ENCODE measurements at places on chromosomes 2 and 18. TPM values are rescaled to one million over a fixed set of nuclear protein-coding genes. Genes with fewer than 3 reads are reported as not detected.

DNA sequence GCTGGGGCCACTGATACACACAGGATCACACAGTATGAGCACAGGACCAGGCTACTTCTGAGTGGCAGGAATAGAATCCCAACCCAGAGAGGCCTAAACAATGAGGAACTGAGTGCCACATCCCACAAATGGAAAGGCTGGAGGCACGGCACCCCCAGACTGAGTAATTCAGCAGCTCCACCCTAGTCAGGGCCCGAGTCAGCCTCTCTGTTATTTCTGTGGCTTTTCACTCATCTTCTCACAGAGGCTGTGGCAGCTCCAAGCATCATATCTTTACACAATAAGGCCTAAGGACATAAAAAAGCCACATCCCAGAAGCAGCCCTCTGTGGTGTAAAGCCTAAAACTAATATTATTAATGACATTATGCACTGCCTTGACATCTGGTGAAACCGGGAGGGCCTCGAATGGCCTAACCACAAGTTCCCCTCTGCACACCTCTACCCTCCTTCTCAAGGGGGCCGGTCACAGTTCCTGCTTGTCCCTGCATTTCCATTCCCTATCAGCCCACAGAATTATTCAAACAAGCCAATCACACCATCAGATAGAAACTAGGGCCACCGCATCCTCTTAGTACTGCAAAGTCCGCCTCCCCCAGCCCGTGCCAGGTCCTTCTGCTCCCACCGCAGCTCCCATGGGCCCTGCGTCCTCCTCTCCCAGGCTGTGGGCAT is 12.5 kb upstream of the MAL start:
- no peak overlapping the region for H3K4me3 ChIP-seq
- H3K27me3 ChIP-seq = no peaks in the 10 kb centered on the region

GRCh38 chr18:77346208-77346810 is 96.7 kb downstream of the GALR1 start:
- no peak overlapping the region for H3K27ac ChIP-seq
- H3K4me3 ChIP-seq = no peak overlapping the region
- H3K4me1 ChIP-seq = peaks cover 2% of the 10 kb centered on the region
- DNase-seq = no peak
- peaks cover 14% of the 10 kb centered on the region for H3K27me3 ChIP-seq

GRCh38 chr18:48662011-48662661 is 123.3 kb downstream of the CTIF start:
- H3K4me3 ChIP-seq = no peak overlapping the region
- no peaks in the 10 kb centered on the region for H3K36me3 ChIP-seq

DNA sequence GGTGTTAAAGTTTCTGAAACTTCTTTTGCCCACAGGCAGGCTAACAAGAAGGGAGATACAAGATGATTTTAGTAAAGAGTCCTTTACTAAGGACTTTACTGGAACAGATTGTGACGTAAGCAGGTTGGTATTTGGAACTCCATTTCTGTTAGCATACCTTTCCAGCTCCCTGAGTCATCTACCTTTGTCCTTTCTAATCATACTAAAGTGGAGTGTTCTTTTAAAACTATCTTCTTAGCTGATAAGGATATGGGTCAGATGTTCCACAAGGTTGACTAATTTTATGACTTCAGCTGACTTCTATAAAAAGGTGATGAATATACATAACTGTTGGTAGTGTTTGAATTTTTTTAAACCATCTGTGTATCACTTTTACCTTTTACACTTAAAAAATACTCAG is 21.1 kb downstream of the UGP2 start:
- H3K4me1 ChIP-seq = peaks cover 41% of the 10 kb centered on the region
- H3K27me3 ChIP-seq = no peaks in the 10 kb centered on the region
- peaks cover 64% of the 10 kb centered on the region for H3K36me3 ChIP-seq
- no peak overlapping the region for H3K4me3 ChIP-seq

GRCh38 chr2:221571551-221572218 is 419 bp downstream of the EPHA4 start:
- H3K27ac ChIP-seq = peak overlapping the region; percentile 36
- H3K27me3 ChIP-seq = peaks cover 68% of the 10 kb centered on the region
- peak; percentile 21 for DNase-seq
- H3K4me1 ChIP-seq = peaks cover 28% of the 10 kb centered on the region
- peak overlapping the region; percentile 81 for H3K4me3 ChIP-seq
- H3K36me3 ChIP-seq = no peaks in the 10 kb centered on the region

- DNase-seq = no peak
- no peak overlapping the region for H3K4me3 ChIP-seq
- H3K4me1 ChIP-seq = peaks cover 91% of the 10 kb centered on the region
- H3K27me3 ChIP-seq = no peaks in the 10 kb centered on the region
- peak overlapping the region; percentile 91 for H3K27ac ChIP-seq
- H3K36me3 ChIP-seq = peaks cover 8% of the 10 kb centered on the region
Observed at GRCh38 chr18:48835745-48836170, 115.0 kb downstream of the SMAD7 start.

- no peaks in the 10 kb centered on the region for H3K27me3 ChIP-seq
- no peak for DNase-seq
- no peak overlapping the region for H3K4me3 ChIP-seq
- no peak overlapping the region for H3K27ac ChIP-seq
- H3K36me3 ChIP-seq = no peaks in the 10 kb centered on the region
Observed at GRCh38 chr18:59446012-59446411, 86.9 kb upstream of the LMAN1 start.

GRCh38 chr18:43893001-43893637 is 615.8 kb upstream of the SYT4 start:
- no peaks in the 10 kb centered on the region for H3K36me3 ChIP-seq
- H3K27ac ChIP-seq = no peak overlapping the region
- no peaks in the 10 kb centered on the region for H3K4me1 ChIP-seq
- H3K4me3 ChIP-seq = no peak overlapping the region
- no peak for DNase-seq

- H3K27ac ChIP-seq = no peak overlapping the region
- no peak for DNase-seq
- H3K27me3 ChIP-seq = no peaks in the 10 kb centered on the region
- H3K4me3 ChIP-seq = no peak overlapping the region
- no peaks in the 10 kb centered on the region for H3K36me3 ChIP-seq
Observed at GRCh38 chr2:146123256-146123655, 1603.3 kb upstream of the ZEB2 start.

DNA sequence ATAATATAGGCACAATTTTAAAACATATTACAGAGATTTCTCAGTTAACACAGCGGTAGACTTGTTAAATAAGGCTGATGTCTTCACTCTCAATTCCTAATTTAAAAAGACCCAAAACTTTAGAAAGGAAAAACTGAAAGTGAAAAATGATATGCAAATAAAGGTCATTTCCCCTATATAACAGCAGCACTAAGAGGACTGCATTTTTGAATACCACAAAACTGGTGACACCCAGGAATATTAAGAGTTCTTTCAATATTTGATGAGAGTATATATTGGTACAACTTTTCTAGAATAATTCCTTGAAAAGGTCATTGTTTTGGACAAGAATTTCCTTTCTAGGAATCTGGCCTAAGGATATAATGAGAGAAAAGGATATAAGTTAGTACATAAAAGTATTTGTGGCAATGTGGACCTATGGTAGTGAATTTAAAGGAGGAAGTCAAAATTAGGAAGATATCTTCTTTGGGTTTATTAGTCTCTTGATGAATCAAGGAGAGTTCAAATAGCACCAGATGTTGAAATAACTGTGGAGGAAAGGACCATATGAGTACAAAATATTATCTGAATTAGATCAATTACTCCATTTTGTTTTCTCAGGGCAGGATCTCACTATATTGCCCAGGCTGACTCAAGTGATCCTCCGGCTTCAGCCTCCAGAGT is 70.3 kb downstream of the TMEM237 start:
- peak overlapping the region; percentile 22 for H3K27ac ChIP-seq
- H3K36me3 ChIP-seq = no peaks in the 10 kb centered on the region
- H3K27me3 ChIP-seq = no peaks in the 10 kb centered on the region
- peaks cover 6% of the 10 kb centered on the region for H3K4me1 ChIP-seq
- no peak overlapping the region for H3K4me3 ChIP-seq
- DNase-seq = no peak

DNA sequence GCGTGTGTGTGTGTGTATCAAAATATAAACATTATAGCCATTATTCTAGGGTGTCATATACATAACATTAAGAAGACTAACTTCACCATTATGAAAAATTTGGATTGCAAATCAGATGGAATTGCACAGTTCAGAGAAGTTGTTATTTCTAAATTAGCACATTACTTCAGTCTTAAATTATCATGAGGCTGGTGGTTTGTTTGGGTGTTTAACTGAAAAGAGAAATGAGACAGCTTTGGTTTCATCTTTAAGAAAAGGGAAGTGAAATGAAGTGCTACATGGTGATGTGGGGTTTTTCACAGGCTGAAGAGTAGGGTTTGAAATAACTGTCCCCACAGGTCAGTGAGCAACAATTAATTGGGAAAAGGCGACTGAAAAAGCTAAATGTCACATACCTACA is 161.2 kb upstream of the XIRP2 start:
- no peaks in the 10 kb centered on the region for H3K4me1 ChIP-seq
- no peak overlapping the region for H3K4me3 ChIP-seq
- H3K27me3 ChIP-seq = no peaks in the 10 kb centered on the region
- DNase-seq = no peak

DNA sequence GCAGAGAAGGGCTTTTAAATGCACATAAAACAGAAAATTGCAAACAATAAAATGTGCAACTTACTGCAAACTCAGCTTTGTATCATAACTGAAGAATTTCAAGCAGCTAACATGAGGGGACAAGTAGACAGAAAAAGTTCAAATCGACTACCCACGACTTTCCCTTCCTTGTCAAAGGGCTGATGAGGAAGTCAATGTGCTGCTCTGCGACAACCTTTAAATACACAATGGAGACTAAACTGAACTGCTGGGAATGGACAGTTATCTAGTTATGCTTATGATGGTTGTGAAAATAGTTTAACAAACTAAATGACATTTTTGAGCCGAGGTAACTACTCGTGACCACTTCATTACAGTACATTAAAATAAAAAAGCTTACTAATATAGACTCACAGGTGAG is 84.1 kb downstream of the INO80D start:
- H3K4me1 ChIP-seq = peaks cover 4% of the 10 kb centered on the region
- H3K4me3 ChIP-seq = no peak overlapping the region

DNA sequence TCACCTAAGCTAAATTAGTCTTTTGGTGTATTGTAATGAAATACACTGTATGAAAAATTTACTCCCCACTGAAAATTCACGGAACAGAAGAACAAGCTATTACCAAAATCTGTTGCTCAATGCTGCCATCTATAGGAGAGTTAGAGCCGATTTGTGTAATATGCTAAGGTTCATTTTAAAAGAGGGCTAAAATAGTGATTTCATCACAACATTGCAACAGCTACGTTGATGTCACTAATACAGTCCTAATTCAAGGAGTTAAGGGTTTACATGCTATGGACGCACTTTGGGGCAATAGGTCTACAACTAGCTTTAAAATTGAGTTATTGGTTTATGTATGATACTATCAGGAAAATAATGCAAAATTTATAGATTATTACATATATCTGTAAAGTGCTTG is 3.0 kb upstream of the IRS1 start:
- H3K4me3 ChIP-seq = no peak overlapping the region
- H3K27me3 ChIP-seq = peaks cover 25% of the 10 kb centered on the region
- peaks cover 25% of the 10 kb centered on the region for H3K4me1 ChIP-seq
- H3K36me3 ChIP-seq = no peaks in the 10 kb centered on the region
- no peak overlapping the region for H3K27ac ChIP-seq

DNA sequence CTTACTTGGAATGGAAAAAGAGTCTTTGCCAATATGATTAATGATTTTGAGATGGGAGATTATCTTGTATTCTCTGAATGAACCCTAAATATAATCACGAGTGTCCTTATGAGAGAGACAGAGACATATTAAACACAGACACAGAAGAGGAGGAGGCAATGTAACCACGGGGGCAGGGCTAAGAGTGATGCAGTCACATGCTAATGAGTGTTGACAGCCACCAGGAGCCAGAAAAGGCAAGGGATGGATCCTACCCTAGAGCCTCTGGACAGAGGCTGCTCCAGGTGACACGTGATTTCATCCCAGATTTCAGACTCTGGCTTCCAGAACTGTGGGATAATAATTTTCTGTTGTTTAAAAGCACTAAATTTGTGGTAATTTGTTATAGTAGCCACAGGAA is 679.6 kb downstream of the MBD2 start:
- H3K4me3 ChIP-seq = no peak overlapping the region
- H3K36me3 ChIP-seq = no peaks in the 10 kb centered on the region
- DNase-seq = no peak
- H3K27me3 ChIP-seq = no peaks in the 10 kb centered on the region
- H3K4me1 ChIP-seq = no peaks in the 10 kb centered on the region

- H3K36me3 ChIP-seq = no peaks in the 10 kb centered on the region
- no peak overlapping the region for H3K27ac ChIP-seq
- no peaks in the 10 kb centered on the region for H3K4me1 ChIP-seq
- H3K27me3 ChIP-seq = peaks cover 8% of the 10 kb centered on the region
- DNase-seq = no peak
- H3K4me3 ChIP-seq = no peak overlapping the region
Observed at GRCh38 chr18:44602845-44603244, 77.8 kb upstream of the SETBP1 start.

DNA sequence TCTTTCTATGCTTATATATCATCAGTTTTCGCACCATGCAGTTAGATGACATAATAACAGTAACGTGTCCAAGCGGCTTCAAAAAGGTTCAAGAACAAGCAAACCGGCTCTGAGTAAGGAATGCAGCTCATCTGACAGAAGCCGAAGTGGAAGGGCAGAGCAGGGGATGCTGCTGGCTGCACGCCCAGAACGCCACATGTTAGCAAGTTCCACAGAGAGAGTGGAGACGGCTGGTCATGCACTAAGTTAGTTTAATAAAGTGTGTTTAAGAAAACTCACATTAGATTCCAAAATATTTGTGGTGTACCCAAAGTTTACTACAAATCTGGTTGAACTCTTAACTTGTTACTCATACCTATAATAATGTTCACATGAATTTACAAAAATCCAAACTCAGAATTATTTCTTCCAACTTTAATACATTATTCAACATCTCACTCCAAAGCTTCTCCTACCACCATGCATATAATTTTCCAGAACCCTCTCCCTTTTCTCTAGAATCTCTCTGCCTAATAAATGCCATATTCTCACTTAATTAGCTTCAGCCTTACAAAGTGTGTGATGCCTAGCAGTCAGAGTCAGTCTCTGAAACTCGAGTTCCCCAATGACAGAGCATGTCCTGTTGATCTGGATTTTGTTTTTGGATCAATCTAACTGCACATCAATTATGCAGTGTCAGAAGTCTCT is 170.0 kb downstream of the DNAH7 start:
- no peak overlapping the region for H3K27ac ChIP-seq
- no peaks in the 10 kb centered on the region for H3K4me1 ChIP-seq
- no peak overlapping the region for H3K4me3 ChIP-seq
- peaks cover 2% of the 10 kb centered on the region for H3K27me3 ChIP-seq

- no peaks in the 10 kb centered on the region for H3K4me1 ChIP-seq
- no peak for DNase-seq
- no peaks in the 10 kb centered on the region for H3K36me3 ChIP-seq
- H3K27ac ChIP-seq = no peak overlapping the region
Observed at GRCh38 chr2:164287056-164287455, 334.2 kb downstream of the GRB14 start.

The PDE11A gene
- not detected for total RNA-seq

The CROCC2 gene
- total RNA-seq = not detected

The KCNG2 gene
- total RNA-seq = not detected

The TRIM54 gene
- total RNA-seq = 0.31 TPM

The TXNL1 gene
- total RNA-seq = 51.9 TPM

The GCKR gene
- total RNA-seq = not detected

The CNDP1 gene
- total RNA-seq = not detected

The AQP12B gene
- not detected for total RNA-seq

The MPP4 gene
- total RNA-seq = not detected

The ANKRD44 gene
- total RNA-seq = 188 TPM
